ENCODE measurements at places on chromosomes 4 and X. TPM values are rescaled to one million over a fixed set of nuclear protein-coding genes. Genes with fewer than 3 reads are reported as not detected.

DNA sequence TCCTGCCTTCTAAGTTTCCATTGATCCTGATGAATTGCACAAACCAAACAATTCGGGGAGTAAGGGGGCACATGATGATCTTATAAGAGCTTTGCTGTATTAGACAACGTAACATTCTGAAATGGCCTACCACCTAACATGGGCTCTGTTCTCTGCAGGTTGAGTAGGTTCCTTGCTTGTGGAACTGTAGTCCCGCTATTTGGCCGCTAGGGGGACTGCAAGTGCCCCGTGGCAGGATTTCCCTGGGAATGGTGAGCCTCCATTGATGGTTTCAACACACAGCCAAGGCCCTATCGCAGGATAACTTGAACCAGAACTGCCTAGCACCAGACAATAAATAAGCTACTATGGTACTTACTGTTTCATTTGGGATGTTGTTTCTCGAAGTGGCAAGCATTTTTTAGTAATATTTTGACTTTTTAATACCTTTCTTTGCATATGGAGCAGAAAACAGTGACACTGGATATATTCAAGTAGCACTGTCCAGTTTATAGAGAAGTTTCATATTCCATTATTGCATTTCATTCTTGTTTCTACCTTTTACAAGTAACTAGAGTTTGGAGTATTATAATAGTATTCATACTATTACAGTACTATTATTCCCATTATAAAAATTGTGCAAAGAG lies 11.9 kb downstream of the AR start:
- DNase-seq = no peak
- H3K36me3 ChIP-seq = no peaks in the 10 kb centered on the region
- H3K27ac ChIP-seq = no peak overlapping the region
- no peak overlapping the region for H3K4me3 ChIP-seq

GRCh38 chr4:185317880-185318279 lies 77.8 kb downstream of the LRP2BP start:
- H3K4me3 ChIP-seq = no peak overlapping the region
- H3K27me3 ChIP-seq = no peaks in the 10 kb centered on the region
- no peak overlapping the region for H3K27ac ChIP-seq
- no peaks in the 10 kb centered on the region for H3K4me1 ChIP-seq
- DNase-seq = no peak

- no peak overlapping the region for H3K27ac ChIP-seq
- H3K4me1 ChIP-seq = no peaks in the 10 kb centered on the region
- no peak overlapping the region for H3K4me3 ChIP-seq
These were observed 930.2 kb upstream of the GRID2 start for GRCh38 chr4:91373546-91373945.

- H3K4me1 ChIP-seq = no peaks in the 10 kb centered on the region
- H3K27ac ChIP-seq = no peak overlapping the region
- no peaks in the 10 kb centered on the region for H3K36me3 ChIP-seq
- no peaks in the 10 kb centered on the region for H3K27me3 ChIP-seq
These were observed 8.8 kb downstream of the BBS7 start for GRCh38 chr4:121861426-121861825.

GRCh38 chrX:4809571-4809970 lies 1096.1 kb upstream of the PRKX start:
- no peak overlapping the region for H3K4me3 ChIP-seq
- H3K36me3 ChIP-seq = no peaks in the 10 kb centered on the region
- no peak overlapping the region for H3K27ac ChIP-seq
- no peaks in the 10 kb centered on the region for H3K4me1 ChIP-seq
- no peak for DNase-seq

The ADGRL3 gene
- total RNA-seq = 8.9 TPM

GRCh38 chr4:24963277-24963676 lies 50.4 kb upstream of the CCDC149 start:
- no peak overlapping the region for H3K27ac ChIP-seq
- H3K4me1 ChIP-seq = no peaks in the 10 kb centered on the region
- no peaks in the 10 kb centered on the region for H3K36me3 ChIP-seq
- DNase-seq = no peak
- H3K4me3 ChIP-seq = no peak overlapping the region

The SHOX gene
- total RNA-seq = not detected

DNA sequence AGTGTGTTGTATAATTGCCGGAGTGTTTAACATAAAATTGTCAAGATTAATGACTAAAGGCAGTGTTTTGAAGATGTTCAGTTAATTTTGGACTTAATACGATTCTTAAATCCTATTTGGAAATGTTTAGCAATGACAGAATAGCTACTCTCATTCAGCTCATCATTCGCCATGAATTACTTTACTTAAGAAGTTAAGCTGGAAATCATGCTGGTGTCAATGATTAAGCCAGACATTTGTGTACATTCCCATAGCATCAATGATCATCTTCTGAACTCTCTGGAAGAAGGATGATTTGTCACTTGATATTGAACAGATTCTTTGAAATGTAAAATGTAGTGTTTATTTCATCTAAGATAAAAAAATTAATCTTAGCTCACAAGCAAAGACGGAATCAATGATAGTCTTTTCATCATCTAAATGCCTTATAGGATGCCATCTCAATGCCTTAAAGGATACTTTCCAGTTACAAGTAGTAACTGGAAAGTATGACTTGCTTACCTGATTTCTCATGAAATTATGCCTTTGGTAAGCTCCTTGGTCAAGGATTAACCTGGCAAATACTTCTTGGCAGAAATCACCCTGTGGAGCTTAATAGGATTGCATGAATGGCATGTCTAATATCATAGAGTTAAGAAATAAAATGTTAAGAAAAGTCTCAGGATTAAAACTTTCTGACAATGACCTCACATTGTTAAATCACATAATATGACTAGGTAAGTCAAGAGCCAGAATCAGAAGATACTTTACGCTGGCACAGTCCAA lies 515.5 kb upstream of the AGA start:
- no peak overlapping the region for H3K27ac ChIP-seq
- H3K36me3 ChIP-seq = no peaks in the 10 kb centered on the region
- H3K4me1 ChIP-seq = no peaks in the 10 kb centered on the region
- no peaks in the 10 kb centered on the region for H3K27me3 ChIP-seq

- no peaks in the 10 kb centered on the region for H3K27me3 ChIP-seq
- H3K4me3 ChIP-seq = peak overlapping the region; percentile 56
- no peaks in the 10 kb centered on the region for H3K36me3 ChIP-seq
- peak overlapping the region; percentile 79 for H3K27ac ChIP-seq
- no peak for DNase-seq
These were observed 1.3 kb downstream of the PARM1 start for GRCh38 chr4:74934016-74934831.

GRCh38 chrX:39996536-39996935 lies 101.2 kb downstream of the BCOR start:
- no peak overlapping the region for H3K4me3 ChIP-seq
- no peaks in the 10 kb centered on the region for H3K36me3 ChIP-seq
- no peaks in the 10 kb centered on the region for H3K4me1 ChIP-seq
- no peaks in the 10 kb centered on the region for H3K27me3 ChIP-seq
- no peak overlapping the region for H3K27ac ChIP-seq
- peak; percentile 21 for DNase-seq

GRCh38 chr4:177638871-177639270 lies 196.6 kb upstream of the AGA start:
- H3K27ac ChIP-seq = no peak overlapping the region
- no peak for DNase-seq
- no peak overlapping the region for H3K4me3 ChIP-seq

- no peak for DNase-seq
- H3K27ac ChIP-seq = no peak overlapping the region
- H3K27me3 ChIP-seq = no peaks in the 10 kb centered on the region
- no peak overlapping the region for H3K4me3 ChIP-seq
- peaks cover 12% of the 10 kb centered on the region for H3K4me1 ChIP-seq
These were observed 74.6 kb downstream of the RAPGEF2 start for GRCh38 chr4:159177265-159178150.

GRCh38 chrX:8848441-8848840 lies 47.3 kb upstream of the FAM9A start:
- H3K27ac ChIP-seq = no peak overlapping the region
- DNase-seq = no peak
- no peaks in the 10 kb centered on the region for H3K36me3 ChIP-seq
- no peak overlapping the region for H3K4me3 ChIP-seq

The ZMAT1 gene
- 20.0 TPM for total RNA-seq

- H3K27me3 ChIP-seq = no peaks in the 10 kb centered on the region
- H3K27ac ChIP-seq = no peak overlapping the region
- DNase-seq = no peak
- H3K4me3 ChIP-seq = no peak overlapping the region
These were observed 5.2 kb downstream of the TFE3 start for GRCh38 chrX:49037883-49038475.

DNA sequence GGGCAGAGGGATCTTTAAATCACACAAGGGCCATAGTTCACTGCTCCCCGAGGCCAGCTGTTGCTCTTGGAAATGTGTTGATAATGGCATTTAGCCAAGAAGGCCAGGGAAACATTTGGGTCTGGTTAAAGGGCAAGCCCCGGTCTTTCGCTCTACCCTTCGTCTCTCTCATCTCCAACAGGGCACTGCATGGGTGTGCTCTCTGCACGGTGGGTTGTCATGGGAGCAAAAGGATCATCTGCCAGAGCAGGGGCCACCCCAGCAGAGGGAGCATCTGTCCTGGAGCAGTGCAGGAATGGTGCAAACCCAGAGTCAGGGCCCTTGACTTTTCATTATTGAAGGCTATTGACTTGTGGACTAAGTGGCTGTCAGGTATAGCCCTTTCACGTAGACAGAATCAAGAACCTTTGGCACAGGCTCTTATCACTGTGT lies 22.7 kb upstream of the PGRMC2 start:
- H3K4me1 ChIP-seq = peaks cover 3% of the 10 kb centered on the region
- no peak for DNase-seq
- no peaks in the 10 kb centered on the region for H3K27me3 ChIP-seq
- no peak overlapping the region for H3K27ac ChIP-seq
- no peak overlapping the region for H3K4me3 ChIP-seq

DNA sequence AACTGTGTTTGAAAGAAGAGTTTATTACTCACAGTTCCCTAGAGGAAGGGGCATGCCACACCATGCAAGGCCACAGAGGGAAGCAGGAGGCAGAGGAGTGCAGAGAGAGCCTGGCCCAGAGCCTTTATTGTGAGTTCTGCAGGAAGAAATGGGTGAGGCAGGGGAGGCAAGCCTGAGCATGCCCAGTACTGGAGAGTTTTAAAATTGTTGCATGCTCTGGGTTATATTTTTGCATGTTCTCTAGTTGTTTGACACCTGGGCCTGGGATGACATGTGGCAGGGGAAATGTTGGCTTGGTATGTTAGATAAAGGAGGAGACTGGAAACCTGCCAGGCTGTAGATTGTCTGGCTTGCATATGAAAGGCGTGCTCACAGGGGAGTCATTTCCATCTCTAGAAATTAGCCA lies 19.7 kb upstream of the CRMP1 start:
- no peak overlapping the region for H3K27ac ChIP-seq
- DNase-seq = no peak
- H3K4me1 ChIP-seq = no peaks in the 10 kb centered on the region
- H3K36me3 ChIP-seq = no peaks in the 10 kb centered on the region
- no peak overlapping the region for H3K4me3 ChIP-seq
- H3K27me3 ChIP-seq = no peaks in the 10 kb centered on the region

GRCh38 chrX:39705290-39705689 lies 392.5 kb downstream of the BCOR start:
- no peaks in the 10 kb centered on the region for H3K36me3 ChIP-seq
- no peak overlapping the region for H3K27ac ChIP-seq
- H3K4me3 ChIP-seq = no peak overlapping the region
- H3K27me3 ChIP-seq = no peaks in the 10 kb centered on the region
- no peak for DNase-seq

- no peaks in the 10 kb centered on the region for H3K27me3 ChIP-seq
- H3K4me1 ChIP-seq = no peaks in the 10 kb centered on the region
- no peak overlapping the region for H3K4me3 ChIP-seq
These were observed 856.0 kb upstream of the FRG1 start for GRCh38 chr4:189084671-189085070.

- no peak for DNase-seq
- no peaks in the 10 kb centered on the region for H3K27me3 ChIP-seq
- H3K4me1 ChIP-seq = no peaks in the 10 kb centered on the region
- H3K27ac ChIP-seq = no peak overlapping the region
- no peaks in the 10 kb centered on the region for H3K36me3 ChIP-seq
These were observed 536.8 kb upstream of the CPEB2 start for GRCh38 chr4:14465507-14465906.

DNA sequence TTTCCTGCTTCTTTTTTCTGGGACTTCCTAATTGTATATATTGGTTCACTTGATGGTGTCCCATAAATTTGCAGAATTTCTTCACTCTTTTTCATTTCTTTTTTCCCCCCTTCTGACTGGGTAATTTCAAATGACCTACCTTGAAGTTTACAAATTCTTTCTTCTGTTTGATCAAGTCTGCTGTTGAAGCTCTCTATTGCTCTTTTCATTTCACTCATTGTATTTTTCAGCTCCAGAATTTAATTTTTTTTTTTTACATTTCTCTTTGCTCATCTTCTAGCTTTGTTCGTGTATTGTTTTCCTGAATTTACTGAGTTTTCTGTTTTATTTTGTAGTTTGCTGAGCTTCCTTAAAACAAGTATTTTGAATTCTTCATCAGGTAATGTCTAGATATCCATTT lies 61.7 kb upstream of the SRD5A3 start:
- DNase-seq = no peak
- H3K4me1 ChIP-seq = no peaks in the 10 kb centered on the region
- no peak overlapping the region for H3K4me3 ChIP-seq
- no peaks in the 10 kb centered on the region for H3K36me3 ChIP-seq

The GRK4 gene
- total RNA-seq = 4.3 TPM

DNA sequence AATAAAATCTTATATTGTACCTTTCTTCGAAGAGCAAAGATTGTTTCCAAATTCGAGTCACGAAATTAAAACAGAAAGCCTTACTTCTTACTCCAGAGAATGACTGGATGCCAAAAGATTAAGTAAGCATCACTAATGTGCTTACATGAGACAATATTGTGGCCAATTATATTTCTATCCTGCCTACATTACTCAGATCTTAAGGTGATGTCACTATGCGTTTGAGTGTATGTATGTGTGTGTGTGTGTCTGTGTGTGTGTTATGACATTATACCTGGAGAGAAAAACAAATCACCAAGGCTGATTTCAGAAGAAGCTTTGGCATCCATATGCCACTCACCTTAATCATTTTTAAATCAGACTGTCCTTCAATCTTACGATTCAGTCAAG lies 556.3 kb downstream of the PPARGC1A start:
- H3K4me3 ChIP-seq = no peak overlapping the region
- DNase-seq = no peak
- H3K27me3 ChIP-seq = no peaks in the 10 kb centered on the region
- no peaks in the 10 kb centered on the region for H3K36me3 ChIP-seq
- H3K27ac ChIP-seq = no peak overlapping the region

DNA sequence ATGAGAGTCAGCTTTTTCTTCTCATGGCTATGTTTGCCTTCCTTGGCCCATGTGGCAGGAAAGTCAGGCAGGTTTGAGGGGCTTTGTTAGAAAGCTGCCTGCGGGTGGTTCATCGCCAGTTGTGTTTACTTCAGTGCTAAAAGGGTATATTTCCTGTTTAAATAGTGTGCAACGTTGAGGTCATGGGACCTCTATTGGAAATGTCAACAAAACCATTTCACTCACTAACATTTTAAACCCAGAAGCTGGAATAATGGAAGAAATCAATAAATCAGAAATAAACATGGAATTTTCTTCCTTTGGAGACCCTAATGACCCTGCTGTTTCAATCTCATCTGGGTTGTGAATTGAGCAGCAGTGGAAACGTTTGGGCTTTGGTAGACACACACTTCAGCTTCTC lies 185.8 kb downstream of the ANKRD50 start:
- no peaks in the 10 kb centered on the region for H3K36me3 ChIP-seq
- H3K27me3 ChIP-seq = no peaks in the 10 kb centered on the region
- DNase-seq = peak; percentile 74
- no peak overlapping the region for H3K27ac ChIP-seq
- no peak overlapping the region for H3K4me3 ChIP-seq
- H3K4me1 ChIP-seq = no peaks in the 10 kb centered on the region

The SYTL4 gene
- 13.3 TPM for total RNA-seq

Measured in kidney (tissue), 22 donors.